ENCODE measurements at places on chromosomes 7 and 10.

- H3K27me3 ChIP-seq, result no peaks in the 10 kb centered on the region
- H3K27ac ChIP-seq, result no peak overlapping the region
- H3K4me3 ChIP-seq, result no peak overlapping the region
- peaks cover 17% of the 10 kb centered on the region for H3K4me1 ChIP-seq
- DNase-seq, result no peak
- H3K36me3 ChIP-seq, result no peaks in the 10 kb centered on the region
Observed at GRCh38 chr10:93408783-93409182, 73.4 kb downstream of the MYOF start.

DNA sequence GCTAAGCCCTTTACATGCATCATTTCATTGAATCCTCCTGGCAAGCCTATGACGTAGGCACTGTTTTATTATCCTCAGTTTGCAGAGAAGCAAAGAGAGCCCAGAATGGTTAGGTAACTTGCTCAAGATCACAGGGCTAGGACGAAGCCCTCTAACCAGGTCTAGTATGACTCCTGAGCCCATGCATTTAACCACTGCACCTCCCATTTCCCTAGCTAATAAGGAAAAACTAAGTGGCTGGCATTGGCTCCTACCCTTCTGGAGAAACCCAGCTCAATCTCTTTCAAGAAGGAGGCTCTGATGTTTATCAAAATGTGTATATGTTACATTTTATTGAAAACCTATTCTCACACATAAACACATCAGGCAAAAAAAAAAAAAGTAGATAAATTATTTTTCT is 19.8 kb downstream of the MYOF start:
- H3K36me3 ChIP-seq, result no peaks in the 10 kb centered on the region
- peaks cover 18% of the 10 kb centered on the region for H3K4me1 ChIP-seq
- H3K27me3 ChIP-seq, result no peaks in the 10 kb centered on the region
- H3K27ac ChIP-seq, result no peak overlapping the region
- H3K4me3 ChIP-seq, result no peak overlapping the region

DNA sequence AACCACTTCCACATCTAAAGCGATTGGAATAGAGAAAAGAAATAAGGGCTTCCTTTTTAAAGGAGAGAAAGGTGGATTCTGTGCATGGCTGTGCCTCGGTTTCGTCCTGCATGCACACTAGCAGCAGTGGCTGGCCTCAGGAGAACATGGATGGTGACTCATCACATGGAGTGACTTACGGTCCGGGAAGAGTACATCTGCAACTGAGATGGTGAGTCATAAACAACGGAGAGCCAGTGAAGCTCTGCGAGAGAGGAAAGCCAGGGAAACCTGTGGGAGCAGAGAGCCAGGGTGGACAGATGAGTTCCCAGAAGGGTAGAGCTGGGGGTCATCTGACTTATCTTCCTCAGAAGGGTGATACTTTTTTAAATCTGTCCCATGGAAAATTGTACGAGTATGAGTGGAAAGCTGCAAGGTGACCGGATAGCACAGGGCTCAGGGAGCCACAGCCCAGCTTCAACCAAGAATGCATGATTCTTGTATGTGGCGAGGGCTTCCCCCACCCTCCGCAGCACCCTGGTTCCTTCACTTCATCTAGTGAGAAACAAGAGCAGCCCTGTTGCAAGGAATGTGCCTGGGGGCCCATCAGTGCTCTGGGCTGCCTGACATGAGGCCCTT is 259.1 kb downstream of the KLF6 start:
- no peaks in the 10 kb centered on the region for H3K4me1 ChIP-seq
- no peak overlapping the region for H3K27ac ChIP-seq
- no peaks in the 10 kb centered on the region for H3K27me3 ChIP-seq

DNA sequence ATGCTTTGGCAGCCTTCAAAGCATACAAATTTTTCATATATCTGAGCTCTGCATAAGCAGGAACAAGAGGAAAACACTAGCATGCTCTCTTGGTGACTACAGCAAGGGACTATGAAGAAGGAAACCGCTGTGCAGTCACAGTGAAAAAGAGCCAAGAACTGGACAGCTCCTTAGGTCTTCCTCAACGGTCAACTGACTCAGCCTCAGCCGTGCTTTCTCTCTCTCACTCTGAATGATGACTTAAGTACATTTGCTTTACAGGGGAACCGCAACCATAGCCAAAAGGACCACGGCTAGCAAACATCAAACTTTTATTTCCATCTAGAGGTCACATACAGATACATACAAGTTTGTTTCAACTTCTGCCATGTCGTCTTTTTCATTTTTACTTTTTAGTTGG is 69.9 kb downstream of the HYCC1 start:
- no peak overlapping the region for H3K4me3 ChIP-seq
- DNase-seq, result no peak
- H3K27ac ChIP-seq, result no peak overlapping the region
- no peaks in the 10 kb centered on the region for H3K27me3 ChIP-seq
- no peaks in the 10 kb centered on the region for H3K4me1 ChIP-seq

GRCh38 chr10:35555962-35556930 is 48.9 kb upstream of the GJD4 start:
- H3K27ac ChIP-seq, result no peak overlapping the region
- H3K4me1 ChIP-seq, result peaks cover 32% of the 10 kb centered on the region
- H3K27me3 ChIP-seq, result no peaks in the 10 kb centered on the region
- no peak overlapping the region for H3K4me3 ChIP-seq
- no peak for DNase-seq
- H3K36me3 ChIP-seq, result peaks cover 52% of the 10 kb centered on the region

DNA sequence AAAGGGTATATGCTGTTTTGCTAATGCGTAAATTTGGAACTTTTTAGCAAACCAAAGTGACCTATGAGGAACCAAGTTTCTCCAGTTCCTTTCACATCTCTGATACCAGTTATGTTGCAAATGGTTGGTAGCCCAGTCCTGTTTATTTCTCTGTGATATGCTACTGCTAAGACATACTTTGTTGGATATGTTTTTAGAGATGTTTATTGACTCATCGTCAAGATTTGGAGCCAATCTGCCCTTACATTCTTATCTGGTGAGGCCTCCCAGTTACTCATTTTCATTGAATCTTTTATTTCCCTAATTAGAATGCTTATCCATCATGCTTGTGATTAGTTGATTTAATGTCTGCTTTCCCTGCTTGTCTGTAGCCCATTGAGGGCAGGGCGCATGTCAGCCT is 58.9 kb downstream of the LRGUK start:
- DNase-seq, result no peak
- no peak overlapping the region for H3K4me3 ChIP-seq
- no peaks in the 10 kb centered on the region for H3K27me3 ChIP-seq
- H3K4me1 ChIP-seq, result no peaks in the 10 kb centered on the region

DNA sequence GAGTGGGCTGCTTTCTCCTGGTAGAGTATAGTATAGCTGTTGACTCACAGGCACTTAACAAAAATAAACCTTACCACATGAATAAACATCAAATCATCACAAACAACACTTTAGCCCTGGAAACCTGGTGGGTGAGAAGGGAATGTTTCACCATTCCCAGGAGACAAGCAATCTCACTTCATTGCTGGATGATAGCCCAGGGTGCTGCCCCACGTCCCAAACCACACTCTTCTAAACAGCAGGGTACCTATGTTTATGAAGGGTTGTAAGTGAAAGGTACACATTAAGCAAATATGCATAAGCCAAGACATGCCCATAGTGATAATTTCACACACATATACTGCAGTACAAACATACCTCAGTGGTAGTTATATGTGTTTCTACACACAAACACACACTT is 276.2 kb downstream of the FGFR2 start:
- no peaks in the 10 kb centered on the region for H3K4me1 ChIP-seq
- no peak for DNase-seq
- no peaks in the 10 kb centered on the region for H3K36me3 ChIP-seq
- no peaks in the 10 kb centered on the region for H3K27me3 ChIP-seq

GRCh38 chr10:63464402-63465292 is 1.1 kb downstream of the JMJD1C start:
- DNase-seq, result no peak
- peaks cover 8% of the 10 kb centered on the region for H3K36me3 ChIP-seq
- H3K27ac ChIP-seq, result peak overlapping the region; percentile 92
- peak overlapping the region; percentile 97 for H3K4me3 ChIP-seq

- H3K4me1 ChIP-seq, result peaks cover 35% of the 10 kb centered on the region
- H3K36me3 ChIP-seq, result peaks cover 31% of the 10 kb centered on the region
- H3K27me3 ChIP-seq, result no peaks in the 10 kb centered on the region
- peak overlapping the region; percentile 35 for H3K27ac ChIP-seq
- DNase-seq, result no peak
- H3K4me3 ChIP-seq, result peak overlapping the region; percentile 19
Observed at GRCh38 chr10:132407846-132408278, 10.9 kb downstream of the PWWP2B start.

GRCh38 chr7:90766814-90767564 is 170.9 kb downstream of the CDK14 start:
- peaks cover 66% of the 10 kb centered on the region for H3K4me1 ChIP-seq
- H3K27ac ChIP-seq, result peak overlapping the region; percentile 65
- peak overlapping the region; percentile 1 for H3K4me3 ChIP-seq
- DNase-seq, result no peak
- H3K36me3 ChIP-seq, result peaks cover 65% of the 10 kb centered on the region

GRCh38 chr7:135467207-135467711 is 42.6 kb downstream of the CNOT4 start:
- H3K4me3 ChIP-seq, result no peak overlapping the region
- H3K27ac ChIP-seq, result no peak overlapping the region
- peaks cover 37% of the 10 kb centered on the region for H3K4me1 ChIP-seq
- H3K27me3 ChIP-seq, result no peaks in the 10 kb centered on the region
- DNase-seq, result no peak

- no peaks in the 10 kb centered on the region for H3K4me1 ChIP-seq
- H3K4me3 ChIP-seq, result no peak overlapping the region
- peaks cover 12% of the 10 kb centered on the region for H3K36me3 ChIP-seq
- DNase-seq, result no peak
Observed at GRCh38 chr10:30993155-30993554, 38.5 kb downstream of the ZNF438 start.

DNA sequence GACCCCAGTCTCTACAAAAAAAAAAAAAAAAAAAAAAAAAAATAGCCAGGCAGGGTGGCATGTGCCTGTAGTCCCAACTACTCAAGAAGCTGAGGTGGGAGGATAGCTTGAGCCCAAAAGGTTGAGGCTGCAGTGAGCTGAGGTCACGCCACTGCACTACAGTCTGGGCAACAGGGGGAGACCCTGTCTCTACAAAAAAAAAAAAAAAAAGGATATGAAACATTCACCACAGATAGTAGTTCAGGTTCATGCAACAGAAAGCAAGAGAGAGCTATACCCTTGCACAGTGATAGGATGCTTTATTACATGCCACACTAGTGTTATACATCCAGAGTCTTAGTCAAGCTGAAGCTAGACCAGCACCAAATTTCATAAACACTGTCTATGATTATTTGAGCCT is 148.4 kb upstream of the KAT6B start:
- no peak for DNase-seq
- no peak overlapping the region for H3K4me3 ChIP-seq
- no peak overlapping the region for H3K27ac ChIP-seq
- H3K36me3 ChIP-seq, result peaks cover 57% of the 10 kb centered on the region
- H3K4me1 ChIP-seq, result peaks cover 35% of the 10 kb centered on the region

GRCh38 chr7:43572516-43573049 is 10.3 kb upstream of the STK17A start:
- H3K4me1 ChIP-seq, result peaks cover 2% of the 10 kb centered on the region
- no peak overlapping the region for H3K4me3 ChIP-seq
- H3K27ac ChIP-seq, result no peak overlapping the region
- H3K36me3 ChIP-seq, result no peaks in the 10 kb centered on the region
- no peaks in the 10 kb centered on the region for H3K27me3 ChIP-seq
- DNase-seq, result no peak
